Frontal cortex (tissue), 4 donors: ENCODE measurements at places on chromosomes 13 and 19. TPM values are rescaled to one million over a fixed set of nuclear protein-coding genes. Genes with fewer than 3 reads are reported as not detected.

EMC10 gene
- 53.4 TPM for total RNA-seq

DNA sequence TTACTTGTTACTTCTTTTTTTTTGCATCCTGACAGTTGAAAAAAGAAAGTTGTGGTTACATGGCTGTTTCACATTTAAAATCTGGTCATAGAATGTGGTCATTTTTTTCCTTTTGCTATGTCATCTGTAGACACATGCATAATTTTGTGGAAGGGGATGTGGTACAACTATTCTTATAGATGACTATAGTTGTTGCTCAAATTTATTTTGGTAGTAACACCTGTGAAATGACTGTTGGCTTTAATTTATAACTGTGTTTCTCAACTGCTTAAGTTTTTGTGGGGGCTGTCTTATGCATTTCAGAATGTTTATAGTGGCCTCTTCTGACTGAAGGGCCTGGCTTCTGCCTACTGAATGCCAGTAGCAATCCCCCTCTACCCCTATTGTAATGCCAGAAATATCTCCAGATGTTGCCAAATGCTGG, 130.5 kb downstream of the PAN3 start:
- no peak for DNase-seq

ZNF667 gene
- 28.5 TPM for total RNA-seq

UBL3 gene
- 62.0 TPM for total RNA-seq

GRCh38 chr13:41611385-41611784, 154.0 kb downstream of the RGCC start:
- no peak for DNase-seq

GRCh38 chr13:29227576-29227975, 367.9 kb downstream of the SLC7A1 start:
- DNase-seq, result no peak

NALCN gene
- total RNA-seq, result 34.6 TPM
